ENCODE measurements at places on chromosomes 1 and 21. TPM values are rescaled to one million over a fixed set of nuclear protein-coding genes. Genes with fewer than 3 reads are reported as not detected.

The TFF2 gene
- 5.2 TPM for total RNA-seq

DNA sequence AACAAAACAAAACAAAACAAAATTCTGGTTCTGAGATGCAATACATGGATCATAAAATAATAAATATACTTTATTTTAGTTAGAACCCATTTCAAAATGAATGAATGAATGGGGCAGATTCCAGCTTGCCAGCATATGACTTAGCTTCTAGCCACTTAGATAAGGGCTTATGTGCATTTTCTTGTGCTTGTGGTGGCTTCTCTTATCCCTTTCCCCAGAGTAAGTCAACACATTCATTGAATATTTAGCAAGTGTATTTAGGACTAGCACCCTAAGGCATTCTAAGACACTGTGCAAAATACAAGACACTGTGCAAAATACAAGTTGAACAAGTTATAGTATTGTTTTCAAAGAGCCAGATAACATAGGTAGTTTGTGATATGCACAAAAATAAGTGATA, 4.7 kb downstream of the ADIPOR1 start:
- H3K27me3 ChIP-seq = no peaks in the 10 kb centered on the region
- DNase-seq = no peak
- H3K4me3 ChIP-seq = peak overlapping the region; percentile 37
- H3K27ac ChIP-seq = peak overlapping the region; percentile 81
- peaks cover 15% of the 10 kb centered on the region for H3K36me3 ChIP-seq

DNA sequence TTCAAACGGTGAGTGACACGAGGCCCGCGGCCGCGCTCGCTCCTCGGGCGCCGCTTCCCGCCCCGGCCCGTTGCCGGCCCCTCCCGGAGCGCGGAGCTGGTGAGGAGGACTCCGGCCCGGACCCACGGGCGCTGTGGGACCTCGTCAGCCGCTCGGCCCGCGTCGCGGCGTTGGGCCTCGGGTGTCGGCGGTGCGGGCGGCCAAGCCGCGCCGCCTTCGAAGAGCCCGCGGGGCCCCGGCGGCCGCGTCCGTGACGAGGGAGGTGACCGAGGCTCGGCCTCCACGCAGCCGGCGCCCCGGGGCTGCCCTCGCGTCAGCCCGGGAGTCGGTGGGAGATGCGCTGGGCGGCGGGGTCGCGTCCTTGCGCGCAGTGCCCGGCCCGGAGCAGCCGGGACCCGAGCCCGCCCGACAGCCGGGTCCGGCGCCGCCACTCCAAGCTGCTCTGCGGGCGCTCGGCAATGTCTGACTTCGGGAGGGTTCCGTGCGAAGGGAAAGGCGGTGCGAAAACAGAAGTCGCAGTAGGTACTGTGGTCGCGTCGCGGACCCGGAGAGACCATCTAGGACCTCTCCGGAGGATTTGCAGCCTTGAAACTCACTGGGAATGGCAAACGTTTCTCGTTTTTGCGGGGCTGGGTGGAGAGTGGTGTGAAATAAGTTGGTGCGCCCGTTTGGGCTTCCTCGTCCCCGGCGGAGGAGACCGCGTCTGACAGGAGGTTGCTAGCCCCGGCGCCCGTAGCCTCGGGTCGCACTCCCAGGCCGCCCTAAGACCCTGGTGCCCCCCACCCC, 829 bp downstream of the SPEN start:
- H3K27ac ChIP-seq = peak overlapping the region; percentile 96
- H3K36me3 ChIP-seq = no peaks in the 10 kb centered on the region
- H3K27me3 ChIP-seq = no peaks in the 10 kb centered on the region
- H3K4me1 ChIP-seq = peaks cover 27% of the 10 kb centered on the region
- H3K4me3 ChIP-seq = peak overlapping the region; percentile 95

GRCh38 chr1:5577255-5578040, 414.8 kb downstream of the NPHP4 start:
- H3K4me1 ChIP-seq = peaks cover 4% of the 10 kb centered on the region
- no peak overlapping the region for H3K27ac ChIP-seq
- H3K4me3 ChIP-seq = no peak overlapping the region
- DNase-seq = peak; percentile 40
- H3K36me3 ChIP-seq = no peaks in the 10 kb centered on the region
- H3K27me3 ChIP-seq = peaks cover 35% of the 10 kb centered on the region

GRCh38 chr1:205924460-205924790, 18.8 kb downstream of the SLC26A9 start:
- DNase-seq = no peak
- H3K36me3 ChIP-seq = no peaks in the 10 kb centered on the region
- H3K4me3 ChIP-seq = no peak overlapping the region
- H3K27me3 ChIP-seq = peaks cover 8% of the 10 kb centered on the region

The CEP85 gene
- total RNA-seq = 15.9 TPM

GRCh38 chr21:45357436-45358260, 47.3 kb upstream of the COL18A1 start:
- peaks cover 49% of the 10 kb centered on the region for H3K4me1 ChIP-seq
- H3K27ac ChIP-seq = peak overlapping the region; percentile 94
- H3K4me3 ChIP-seq = peak overlapping the region; percentile 30
- no peak for DNase-seq

DNA sequence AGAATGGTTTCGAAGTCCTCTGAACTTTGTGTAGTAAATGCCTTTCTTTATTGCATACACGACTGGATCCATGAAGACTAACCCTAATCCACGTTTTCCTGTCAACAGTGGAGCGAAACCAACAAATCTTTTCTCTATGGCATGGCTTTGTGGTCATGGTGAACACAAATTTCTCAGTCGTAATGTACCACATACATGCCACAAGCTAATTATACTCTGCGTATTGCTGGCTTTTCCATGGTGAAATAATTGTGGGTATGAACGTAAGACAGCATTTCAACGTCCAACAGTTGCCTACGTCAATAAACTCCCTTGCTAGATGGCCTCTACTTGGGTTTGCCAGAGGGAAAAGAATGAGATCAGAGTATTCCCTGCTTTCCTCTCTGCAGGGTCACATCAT, 27.5 kb downstream of the INTS7 start:
- no peak for DNase-seq
- H3K27me3 ChIP-seq = no peaks in the 10 kb centered on the region
- peaks cover 4% of the 10 kb centered on the region for H3K36me3 ChIP-seq
- H3K4me1 ChIP-seq = no peaks in the 10 kb centered on the region
- H3K4me3 ChIP-seq = no peak overlapping the region
- H3K27ac ChIP-seq = no peak overlapping the region

DNA sequence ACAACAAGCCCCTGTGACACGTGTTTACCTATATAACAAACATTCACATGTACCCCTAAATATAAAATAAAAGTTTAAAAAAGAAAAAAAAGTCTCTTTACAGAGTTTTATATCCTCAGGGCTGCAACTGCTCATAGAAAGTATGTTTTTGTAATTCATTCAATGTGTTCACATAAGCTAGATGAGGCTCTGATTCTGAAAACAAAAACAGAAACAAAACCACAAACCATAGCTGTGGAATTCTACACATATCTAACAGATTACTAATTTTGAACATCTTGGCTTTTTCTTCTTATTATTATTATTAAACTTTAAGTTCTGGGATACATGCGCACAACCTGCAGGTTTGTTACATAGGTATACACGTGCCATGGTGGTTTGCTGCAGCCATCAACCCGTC, 579.6 kb upstream of the ZRANB2 start:
- H3K27ac ChIP-seq = no peak overlapping the region
- H3K4me3 ChIP-seq = no peak overlapping the region
- no peaks in the 10 kb centered on the region for H3K4me1 ChIP-seq
- no peaks in the 10 kb centered on the region for H3K36me3 ChIP-seq
- H3K27me3 ChIP-seq = peaks cover 3% of the 10 kb centered on the region

The ATP13A2 gene
- 66.4 TPM for total RNA-seq

The CRP gene
- not detected for total RNA-seq

DNA sequence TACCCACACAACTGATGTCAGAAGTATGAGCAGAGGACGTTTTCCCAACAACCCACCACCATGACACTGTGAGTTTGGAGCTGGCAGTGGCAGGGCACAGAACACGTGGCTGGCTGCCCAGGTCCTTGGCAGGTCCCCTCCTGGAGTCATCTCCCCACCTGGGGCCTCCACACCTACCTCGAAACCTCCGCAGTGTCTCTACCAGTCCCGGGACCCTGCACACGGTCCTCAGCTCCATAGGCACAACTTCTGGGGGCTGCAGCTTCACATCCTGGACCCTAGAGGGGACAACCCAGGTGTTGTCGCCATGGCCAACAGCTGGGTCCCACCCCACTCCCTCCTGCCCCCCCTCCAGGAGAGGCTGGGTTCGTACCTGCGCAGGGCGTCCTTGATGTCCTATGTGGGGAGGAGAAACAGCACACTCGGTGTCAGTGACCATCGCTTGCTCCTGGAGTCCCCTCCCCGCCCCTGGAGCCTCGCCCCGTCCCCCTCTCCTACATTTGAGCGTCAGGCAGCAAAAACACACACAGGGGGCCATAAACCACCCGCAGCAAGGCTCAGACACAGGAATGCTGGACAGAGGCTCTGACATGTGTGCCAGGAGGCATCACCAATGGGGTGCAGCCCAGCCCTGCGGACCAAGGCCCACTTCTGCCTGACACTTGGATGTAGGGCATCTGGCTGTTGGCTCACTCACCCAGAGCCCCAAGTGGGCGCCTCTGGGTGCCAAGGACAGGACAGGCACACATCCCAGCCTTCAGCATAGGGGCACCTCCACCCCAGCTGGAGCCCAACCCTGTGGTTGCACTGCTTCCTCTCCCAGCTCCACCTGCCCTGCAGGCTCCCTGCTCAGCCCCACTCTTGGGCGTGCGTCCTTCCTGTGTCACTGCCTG, 9.6 kb downstream of the TRIM11 start:
- no peak overlapping the region for H3K27ac ChIP-seq
- H3K4me3 ChIP-seq = no peak overlapping the region
- H3K27me3 ChIP-seq = no peaks in the 10 kb centered on the region
- H3K4me1 ChIP-seq = peaks cover 4% of the 10 kb centered on the region
- no peak for DNase-seq
- H3K36me3 ChIP-seq = peaks cover 4% of the 10 kb centered on the region

DNA sequence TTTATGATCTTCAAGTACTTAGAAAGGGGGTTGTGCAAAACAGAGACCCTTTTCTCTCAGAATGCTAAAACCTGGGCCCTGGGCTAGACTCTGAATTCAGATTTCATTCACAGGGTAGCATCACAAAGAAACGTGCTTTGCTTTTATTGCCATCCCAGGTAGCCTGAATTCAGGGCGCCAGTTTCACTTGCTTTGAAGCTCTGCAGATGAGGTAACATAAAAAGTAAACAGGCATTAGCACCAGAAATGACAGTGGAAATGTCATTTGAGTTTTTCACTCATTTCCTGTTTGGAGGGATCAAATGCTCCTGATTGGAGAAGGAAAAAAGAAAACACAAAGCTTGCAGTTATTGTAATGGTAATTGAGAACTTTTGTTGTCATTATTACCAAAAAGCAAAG, 2.6 kb downstream of the SYPL2 start:
- H3K4me3 ChIP-seq = no peak overlapping the region
- no peaks in the 10 kb centered on the region for H3K36me3 ChIP-seq
- DNase-seq = no peak

- no peaks in the 10 kb centered on the region for H3K36me3 ChIP-seq
- H3K4me3 ChIP-seq = no peak overlapping the region
- no peak for DNase-seq
- H3K4me1 ChIP-seq = peaks cover 12% of the 10 kb centered on the region
- H3K27ac ChIP-seq = no peak overlapping the region
Measured at GRCh38 chr1:116367256-116367945, 5.6 kb upstream of the ATP1A1 start.

GRCh38 chr1:220219865-220220698, 52.2 kb downstream of the RAB3GAP2 start:
- no peaks in the 10 kb centered on the region for H3K27me3 ChIP-seq
- no peak overlapping the region for H3K4me3 ChIP-seq
- H3K27ac ChIP-seq = no peak overlapping the region
- DNase-seq = no peak
- H3K36me3 ChIP-seq = no peaks in the 10 kb centered on the region

The RHBDL2 gene
- total RNA-seq = 0.80 TPM

GRCh38 chr21:31802331-31802730, 70.4 kb upstream of the SCAF4 start:
- no peak overlapping the region for H3K27ac ChIP-seq
- no peak for DNase-seq
- peaks cover 48% of the 10 kb centered on the region for H3K4me1 ChIP-seq
- H3K27me3 ChIP-seq = peaks cover 32% of the 10 kb centered on the region
- no peaks in the 10 kb centered on the region for H3K36me3 ChIP-seq

DNA sequence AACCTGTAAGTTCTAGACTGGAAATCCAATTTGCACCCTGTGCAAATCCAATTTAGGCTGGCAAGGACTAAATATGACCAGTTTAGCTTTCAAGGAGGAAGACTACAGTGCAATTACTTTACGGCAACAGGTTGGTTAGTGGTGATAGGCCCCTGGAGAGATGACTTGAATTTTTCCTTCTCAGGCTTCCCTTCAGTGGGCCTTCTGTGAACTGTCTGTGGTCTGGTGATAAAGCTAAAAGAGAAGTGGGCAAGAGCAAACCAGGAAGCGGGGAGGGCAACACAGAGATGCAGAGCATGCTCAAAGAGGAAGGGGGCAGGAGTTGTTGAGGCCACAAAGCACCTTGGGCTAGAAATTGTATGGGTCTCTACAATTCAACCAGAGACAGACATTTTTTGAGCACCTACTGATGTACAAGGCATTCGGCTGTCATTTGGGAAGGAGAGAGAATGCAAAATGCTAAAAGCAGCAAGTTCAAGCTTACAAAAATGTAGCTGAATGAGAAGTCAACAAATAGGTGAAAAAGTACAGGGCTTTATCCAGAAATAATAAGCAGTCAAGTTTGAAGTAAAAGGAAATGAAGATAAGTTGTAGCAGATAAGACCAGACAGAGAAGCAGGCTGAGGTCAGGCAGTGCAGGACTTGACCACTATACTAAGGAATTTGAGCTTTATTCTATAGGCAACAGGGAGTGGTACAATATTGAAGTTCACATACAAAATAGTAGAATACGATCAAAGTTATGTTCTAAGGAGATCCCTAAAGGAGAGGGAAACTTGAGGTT, 23.9 kb downstream of the INPP5B start:
- no peaks in the 10 kb centered on the region for H3K27me3 ChIP-seq
- no peak overlapping the region for H3K27ac ChIP-seq
- H3K36me3 ChIP-seq = no peaks in the 10 kb centered on the region
- peaks cover 12% of the 10 kb centered on the region for H3K4me1 ChIP-seq
- H3K4me3 ChIP-seq = no peak overlapping the region
- DNase-seq = no peak

The KRTAP19-1 gene
- total RNA-seq = 1.0 TPM

DNA sequence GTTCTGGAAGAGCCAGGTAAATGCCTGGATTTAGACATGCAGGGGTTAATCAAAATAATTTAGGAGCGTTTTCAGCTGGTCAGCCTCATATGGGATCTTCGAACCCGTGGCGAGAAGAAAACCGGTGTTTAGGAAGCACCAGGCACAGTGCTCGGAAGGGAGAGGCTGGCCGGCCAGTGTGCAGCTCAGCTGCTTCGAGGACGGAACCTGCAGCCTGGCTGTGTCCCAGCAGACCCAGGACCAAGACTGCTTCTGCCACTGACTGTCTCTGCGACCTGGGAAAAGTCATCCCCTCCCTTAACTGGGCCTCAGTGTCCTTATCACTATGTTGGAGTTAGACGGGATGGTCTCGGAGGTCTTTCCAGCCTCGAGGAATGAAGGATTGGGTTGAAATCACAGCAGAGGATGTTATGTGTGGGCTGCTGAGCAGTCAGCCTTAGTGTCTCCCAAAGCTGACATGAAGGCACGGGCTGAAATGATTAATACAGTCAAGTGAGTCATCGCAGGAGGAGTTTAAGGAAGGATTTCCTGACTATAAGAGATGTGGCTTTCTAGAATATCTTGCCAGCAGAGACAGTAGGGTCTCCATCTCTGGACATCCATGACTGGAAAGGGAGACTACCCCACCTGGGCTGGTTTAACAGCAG, 20.8 kb downstream of the PPFIA4 start:
- no peak for DNase-seq
- no peak overlapping the region for H3K4me3 ChIP-seq
- H3K27ac ChIP-seq = peak overlapping the region; percentile 42
- H3K27me3 ChIP-seq = peaks cover 34% of the 10 kb centered on the region

Measured in type B pancreatic cell (in vitro differentiated cells).